ENCODE measurements at places on chromosomes 3 and 15.

- no peak for DNase-seq
These were observed 620.3 kb upstream of the AGTR1 start for GRCh38 chr3:148077318-148077923.

GRCh38 chr3:126419886-126420786 lies 25.4 kb downstream of the CFAP100 start:
- no peak for DNase-seq

DNA sequence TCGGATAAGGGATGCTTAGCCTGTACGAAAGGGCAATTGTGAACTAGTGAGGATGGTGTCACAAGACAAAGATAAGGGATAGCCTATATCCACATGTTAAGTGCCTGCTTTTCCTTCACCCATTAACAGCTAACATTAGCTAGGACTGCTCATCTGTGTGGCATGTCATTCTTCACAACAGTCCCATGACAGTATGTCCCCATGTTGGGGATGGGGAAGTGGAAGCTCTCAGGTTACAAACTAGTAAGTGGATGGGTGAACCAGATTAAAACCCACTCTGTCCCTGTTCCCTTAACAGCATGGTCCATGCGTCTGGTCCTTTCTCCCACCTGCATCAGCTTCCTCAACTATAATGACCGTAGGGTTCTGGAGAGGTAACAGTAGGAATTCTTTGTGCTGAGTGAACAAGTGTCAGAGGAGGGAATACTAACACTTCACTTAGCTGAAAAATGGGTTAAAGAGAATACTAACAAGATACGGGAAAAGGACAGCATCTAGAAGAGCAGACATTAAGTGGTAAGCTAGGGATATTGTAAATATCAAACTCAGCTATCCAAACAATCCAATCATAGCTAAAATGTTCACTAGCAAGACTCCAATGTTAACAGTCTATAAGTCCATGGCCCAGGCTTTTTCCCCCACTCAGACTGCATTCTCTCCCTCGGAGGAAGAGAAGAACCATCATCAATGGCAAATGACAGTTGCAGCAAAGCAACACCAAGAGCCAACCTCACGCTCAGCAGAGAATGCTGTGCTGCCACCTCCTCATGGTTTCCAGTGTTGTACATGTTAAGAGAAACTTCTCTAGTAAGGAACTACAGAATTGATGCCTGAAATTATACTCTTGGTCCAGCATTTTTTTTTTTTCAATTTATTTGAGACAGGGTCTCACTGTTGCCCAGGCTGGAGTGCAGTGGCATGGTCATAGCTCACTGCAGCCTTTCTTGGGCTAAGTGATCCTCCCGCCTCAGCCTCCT lies 5.0 kb downstream of the RPLP1 start:
- DNase-seq = no peak

- peak; percentile 57 for DNase-seq
These were observed 259 bp upstream of the CILP start for GRCh38 chr15:65211482-65211982.

- no peak for DNase-seq
These were observed 7.3 kb downstream of the ST3GAL6 start for GRCh38 chr3:98770261-98771039.

- no peak for DNase-seq
These were observed 37.2 kb upstream of the PRR20G start for GRCh38 chr3:127324913-127325628.

GRCh38 chr15:34470091-34470490 lies 32.5 kb upstream of the GOLGA8A start:
- DNase-seq = no peak

DNA sequence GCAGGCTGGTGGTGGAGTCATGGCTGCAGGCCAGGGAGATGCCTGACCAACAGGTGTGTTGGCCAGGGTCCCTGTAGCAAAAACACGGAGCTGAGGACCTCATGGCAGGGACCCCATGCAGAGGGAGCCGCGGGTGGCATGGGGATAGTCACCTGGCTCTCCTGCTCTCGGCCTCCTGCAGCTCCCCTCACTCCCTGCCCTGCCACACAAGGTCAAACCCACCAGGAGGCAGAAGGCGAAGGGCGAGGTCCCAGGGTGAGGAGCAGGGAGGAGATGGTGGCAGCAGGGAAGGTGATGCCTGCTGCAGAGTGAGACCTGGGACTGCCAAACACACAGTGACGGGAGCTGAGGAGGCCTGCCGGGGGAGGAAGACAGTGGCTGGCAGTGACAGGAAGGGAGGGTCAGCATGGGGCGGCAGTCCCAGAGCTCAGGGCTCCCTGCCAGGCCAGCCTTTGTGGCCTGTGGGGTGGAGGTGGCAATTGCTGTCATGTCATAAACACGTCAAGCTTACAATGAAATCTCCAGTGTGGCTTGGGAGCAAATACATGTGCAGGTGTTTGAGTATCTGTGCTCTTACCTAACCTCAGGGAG lies 144.3 kb downstream of the TJP1 start:
- DNase-seq = no peak

- DNase-seq = no peak
These were observed 531 bp downstream of the LZTFL1 start for GRCh38 chr3:45841420-45841756.

- no peak for DNase-seq
These were observed 13.1 kb upstream of the SLC35G2 start for GRCh38 chr3:136805795-136806194.

- DNase-seq = peak; percentile 30
These were observed 661 bp upstream of the PARP14 start for GRCh38 chr3:122679882-122680474.

- no peak for DNase-seq
These were observed 4.0 kb upstream of the IL17RD start for GRCh38 chr3:57169108-57169507.

DNA sequence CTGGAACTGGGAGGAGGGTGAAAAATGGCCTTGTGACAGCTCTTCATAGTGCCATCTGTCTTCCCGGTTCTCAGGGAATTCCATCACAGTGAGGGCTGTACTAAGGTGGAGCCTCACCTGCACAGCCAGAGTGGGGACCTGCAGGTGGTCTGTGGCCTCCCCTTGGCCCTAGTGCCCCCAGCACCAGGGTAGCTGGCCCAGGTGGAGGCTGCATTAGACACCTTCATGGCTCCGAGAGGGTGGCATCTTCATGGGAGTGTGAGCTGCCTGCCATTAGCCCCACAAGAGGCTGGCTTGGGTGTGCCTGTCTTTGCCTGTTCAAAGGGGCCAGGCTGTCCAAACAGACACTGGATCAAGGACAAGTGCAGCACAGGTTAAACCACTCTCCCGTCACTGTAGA lies 95.5 kb upstream of the PRR23E start:
- DNase-seq = no peak

DNA sequence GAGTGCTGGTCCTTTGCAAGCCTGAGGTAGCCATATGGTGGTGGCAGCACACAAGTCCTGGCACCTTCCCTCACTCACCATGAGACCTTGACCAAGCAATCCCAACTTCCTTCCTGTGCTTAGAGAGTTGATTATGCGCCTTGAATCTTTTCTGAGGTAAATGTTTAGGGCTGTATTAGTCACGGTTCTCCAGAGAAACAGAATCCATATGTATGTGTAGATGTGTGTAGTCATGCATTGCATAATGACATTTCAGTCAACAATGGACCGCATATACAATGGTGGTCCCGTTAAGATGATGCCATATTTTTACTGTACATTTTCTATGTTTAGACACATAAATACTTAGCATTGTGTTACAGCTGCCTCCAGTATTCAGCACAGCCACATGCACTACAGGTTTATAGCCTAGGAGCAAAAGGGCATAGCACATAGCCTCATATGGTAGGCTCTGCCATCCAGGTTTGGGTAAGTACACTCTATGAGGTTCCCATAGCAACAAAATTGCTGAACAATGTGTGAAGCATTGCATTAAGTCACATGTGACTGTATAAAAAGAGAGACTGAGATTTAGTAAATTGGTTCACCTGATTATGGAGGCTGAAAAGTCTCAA lies 20.2 kb upstream of the NUP210 start:
- DNase-seq = no peak

DNA sequence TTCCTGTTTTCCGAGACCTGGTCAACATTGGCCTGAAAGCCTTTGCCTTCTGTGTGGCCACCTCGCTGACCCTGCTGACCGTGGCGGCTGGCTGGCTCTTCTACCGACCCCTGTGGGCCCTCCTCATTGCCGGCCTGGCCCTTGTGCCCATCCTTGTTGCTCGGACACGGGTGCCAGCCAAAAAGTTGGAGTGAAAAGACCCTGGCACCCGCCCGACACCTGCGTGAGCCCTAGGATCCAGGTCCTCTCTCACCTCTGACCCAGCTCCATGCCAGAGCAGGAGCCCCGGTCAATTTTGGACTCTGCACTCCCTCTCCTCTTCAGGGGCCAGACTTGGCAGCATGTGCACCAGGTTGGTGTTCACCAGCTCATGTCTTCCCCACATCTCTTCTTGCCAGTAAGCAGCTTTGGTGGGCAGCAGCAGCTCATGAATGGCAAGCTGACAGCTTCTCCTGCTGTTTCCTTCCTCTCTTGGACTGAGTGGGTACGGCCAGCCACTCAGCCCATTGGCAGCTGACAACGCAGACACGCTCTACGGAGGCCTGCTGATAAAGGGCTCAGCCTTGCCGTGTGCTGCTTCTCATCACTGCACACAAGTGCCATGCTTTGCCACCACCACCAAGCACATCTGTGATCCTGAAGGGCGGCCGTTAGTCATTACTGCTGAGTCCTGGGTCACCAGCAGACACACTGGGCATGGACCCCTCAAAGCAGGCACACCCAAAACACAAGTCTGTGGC lies 16.9 kb downstream of the TMEM43 start:
- no peak for DNase-seq

DNA sequence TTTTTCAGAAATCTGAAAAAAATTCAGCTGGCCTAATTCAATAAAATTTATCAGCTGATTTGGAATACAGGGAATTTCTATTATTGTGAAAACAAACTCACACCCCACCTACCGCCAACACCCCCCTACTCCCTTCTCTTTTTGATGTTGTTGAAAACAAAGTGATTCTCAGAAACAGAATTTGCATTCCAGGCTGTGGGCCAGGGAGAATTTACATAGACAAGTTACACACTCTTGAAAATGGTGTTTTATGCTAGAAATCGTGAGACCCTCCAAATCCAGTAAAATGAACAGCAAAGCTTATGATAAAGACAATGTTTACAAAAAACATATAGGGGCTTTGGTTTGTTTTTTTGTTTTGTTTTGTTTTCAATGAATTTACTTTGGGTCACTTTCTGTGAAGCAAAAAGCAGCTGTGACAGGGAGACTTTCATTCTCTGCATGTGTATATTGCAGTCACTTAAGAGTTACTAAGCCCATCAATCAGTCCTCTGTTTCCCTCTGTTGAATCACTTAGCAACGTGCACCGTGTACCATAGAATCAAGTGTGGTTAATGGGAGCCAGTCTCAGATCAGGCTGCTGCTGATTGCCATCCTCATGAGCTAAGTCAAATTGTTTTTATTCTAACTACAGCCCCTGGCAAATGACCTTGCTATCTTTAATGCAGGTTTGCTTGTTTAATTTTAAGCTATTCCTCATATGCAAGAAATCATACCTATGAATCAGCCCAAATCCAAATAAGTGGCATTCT lies 159.8 kb downstream of the ALCAM start:
- DNase-seq = no peak

DNA sequence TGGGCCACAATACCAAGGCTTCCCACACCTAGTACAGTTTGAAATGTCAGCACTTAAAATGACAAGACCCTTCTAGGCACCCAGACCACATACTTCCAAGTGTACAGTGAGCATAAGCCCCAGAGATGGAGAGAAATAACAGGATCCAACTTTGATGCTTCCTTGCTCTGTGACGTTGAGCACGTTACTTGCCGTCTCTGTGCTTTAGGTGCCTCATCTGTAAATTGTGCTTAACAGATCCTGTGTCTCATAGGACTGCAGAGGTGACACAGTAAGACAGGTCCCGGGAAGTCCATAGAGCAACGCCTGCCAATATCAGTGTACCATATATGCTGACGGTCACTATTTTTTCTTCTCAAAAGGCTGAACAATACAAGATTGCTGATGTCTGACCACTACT lies 59.1 kb downstream of the LRIG1 start:
- no peak for DNase-seq

GRCh38 chr3:196235452-196236122 lies 19.3 kb downstream of the SLC51A start:
- no peak for DNase-seq

GRCh38 chr3:168040607-168041208 lies 55.0 kb downstream of the GOLIM4 start:
- DNase-seq = no peak

DNA sequence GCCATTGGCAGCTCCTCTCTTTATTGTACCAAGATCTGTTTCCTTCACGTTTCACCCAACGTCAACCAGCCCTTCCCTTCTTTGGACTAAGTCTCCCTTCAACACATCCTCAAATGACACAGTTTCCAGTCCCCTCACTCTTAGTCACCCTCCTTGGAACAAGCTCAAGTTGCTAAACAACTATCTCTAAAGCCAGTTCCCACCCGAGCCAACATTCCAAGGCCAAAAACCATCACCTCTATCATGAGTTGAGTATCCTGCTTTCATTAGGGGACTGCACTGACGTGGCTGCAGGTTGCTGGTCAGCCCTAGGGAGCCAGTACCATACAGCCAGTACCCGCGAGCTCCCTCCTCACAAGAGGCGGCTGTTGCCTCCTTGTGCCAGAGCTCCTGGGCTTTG lies 73.8 kb downstream of the LIPC start:
- no peak for DNase-seq

GRCh38 chr3:26596335-26596734 lies 26.2 kb upstream of the LRRC3B start:
- no peak for DNase-seq

- DNase-seq = no peak
These were observed 81.5 kb downstream of the PEX5L start for GRCh38 chr3:179955286-179955685.

GRCh38 chr3:195916291-195916690 lies 7.9 kb upstream of the TNK2 start:
- DNase-seq = no peak

GRCh38 chr3:122169911-122170310 lies 13.6 kb upstream of the CASR start:
- no peak for DNase-seq

- peak; percentile 29 for DNase-seq
These were observed 20.2 kb upstream of the GPX1 start for GRCh38 chr3:49378249-49378895.

GRCh38 chr15:90101969-90102890 lies at the start of gene IDH2:
IDH2 (minus strand) TSS chr15:90102468; CDS start chr15:90102390, 78 bp downstream.
- peak; percentile 81 for DNase-seq

DNA sequence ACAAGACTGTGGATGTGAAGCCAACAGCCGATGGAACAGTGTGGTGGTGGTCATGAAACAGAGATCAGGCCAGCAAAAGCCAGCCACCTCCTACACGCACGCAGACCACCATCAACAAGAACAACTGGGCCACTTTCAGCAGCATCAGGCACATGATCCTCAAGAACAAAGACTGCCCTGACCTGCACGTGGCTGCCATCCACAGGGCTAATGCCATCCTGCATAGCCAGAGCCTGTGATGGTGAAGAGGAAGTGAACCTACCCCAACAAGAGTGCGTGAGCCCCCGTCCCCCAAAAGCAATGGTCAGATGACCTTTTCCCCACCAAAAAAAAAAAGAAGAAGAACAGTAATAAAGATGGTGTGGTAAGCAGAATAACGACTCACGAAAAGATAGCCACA lies 62.6 kb downstream of the AQP9 start:
- DNase-seq = no peak

- no peak for DNase-seq
These were observed 88.8 kb downstream of the CLASP2 start for GRCh38 chr3:33629219-33629618.

GRCh38 chr15:74768099-74768770 lies 13.6 kb upstream of the CSK start:
- DNase-seq = no peak

- DNase-seq = no peak
These were observed 129.8 kb downstream of the ZNF385D start for GRCh38 chr3:21621181-21621651.
